ENCODE measurements at places on chromosomes 2 and 18.

DNA sequence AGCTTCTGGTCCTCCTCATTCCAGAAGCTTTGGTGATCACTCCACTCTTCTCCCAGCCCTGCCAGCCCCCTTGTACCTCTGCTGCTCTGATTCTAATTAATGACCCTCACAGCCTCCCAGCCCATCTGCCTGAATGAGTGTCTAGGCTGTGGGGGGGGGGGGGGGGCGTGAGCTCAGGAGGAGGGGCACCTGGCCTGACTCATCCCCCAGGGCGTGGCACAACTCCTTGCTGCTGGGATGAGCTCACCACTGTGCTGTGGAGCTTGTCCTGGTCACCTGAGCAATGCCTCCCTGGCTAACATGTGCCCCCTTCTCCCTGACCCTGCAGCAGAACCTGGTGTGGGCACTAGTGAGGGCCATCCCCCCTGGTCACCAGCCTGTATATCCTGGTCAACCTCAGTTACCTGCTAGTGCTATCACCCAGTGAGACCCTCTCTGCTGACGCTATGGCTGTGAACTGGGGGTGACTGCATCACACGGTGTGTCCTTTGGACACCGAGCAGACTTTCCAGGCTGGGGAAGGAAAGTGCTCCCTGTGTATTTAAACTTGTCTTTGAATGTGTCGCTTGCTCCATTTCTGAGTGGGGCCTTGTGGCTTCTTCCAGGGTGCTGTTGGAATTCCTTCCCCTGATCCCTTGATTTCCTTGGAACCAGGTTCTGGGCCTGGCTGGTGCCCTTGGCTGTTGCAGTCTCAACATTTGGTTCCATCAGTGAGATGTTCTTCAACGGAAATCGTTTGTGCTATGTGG is 41.5 kb upstream of the PUM2 start:
- DNase-seq = no peak

DNA sequence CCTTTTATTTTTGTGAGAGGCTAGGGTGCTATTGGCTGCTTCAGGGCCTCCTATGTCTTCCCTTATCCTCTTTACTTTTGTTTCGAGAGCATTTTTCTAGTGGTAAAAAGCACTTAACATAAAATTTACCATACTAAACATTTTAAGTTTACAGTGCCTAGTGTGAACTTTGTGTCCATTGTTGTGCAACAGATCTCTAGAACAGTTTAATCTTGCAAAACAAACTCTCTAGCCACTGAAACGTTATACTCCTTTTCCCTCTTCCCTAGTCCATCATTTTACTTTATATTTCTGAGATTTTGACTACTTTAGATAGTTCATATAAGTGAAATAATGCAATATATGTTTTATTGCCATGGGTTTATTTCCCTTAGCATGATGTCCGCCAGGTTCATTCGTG is 580.6 kb downstream of the THSD7B start:
- DNase-seq = no peak

GRCh38 chr2:54675738-54676137 is 47.7 kb upstream of the EML6 start:
- DNase-seq = no peak

DNA sequence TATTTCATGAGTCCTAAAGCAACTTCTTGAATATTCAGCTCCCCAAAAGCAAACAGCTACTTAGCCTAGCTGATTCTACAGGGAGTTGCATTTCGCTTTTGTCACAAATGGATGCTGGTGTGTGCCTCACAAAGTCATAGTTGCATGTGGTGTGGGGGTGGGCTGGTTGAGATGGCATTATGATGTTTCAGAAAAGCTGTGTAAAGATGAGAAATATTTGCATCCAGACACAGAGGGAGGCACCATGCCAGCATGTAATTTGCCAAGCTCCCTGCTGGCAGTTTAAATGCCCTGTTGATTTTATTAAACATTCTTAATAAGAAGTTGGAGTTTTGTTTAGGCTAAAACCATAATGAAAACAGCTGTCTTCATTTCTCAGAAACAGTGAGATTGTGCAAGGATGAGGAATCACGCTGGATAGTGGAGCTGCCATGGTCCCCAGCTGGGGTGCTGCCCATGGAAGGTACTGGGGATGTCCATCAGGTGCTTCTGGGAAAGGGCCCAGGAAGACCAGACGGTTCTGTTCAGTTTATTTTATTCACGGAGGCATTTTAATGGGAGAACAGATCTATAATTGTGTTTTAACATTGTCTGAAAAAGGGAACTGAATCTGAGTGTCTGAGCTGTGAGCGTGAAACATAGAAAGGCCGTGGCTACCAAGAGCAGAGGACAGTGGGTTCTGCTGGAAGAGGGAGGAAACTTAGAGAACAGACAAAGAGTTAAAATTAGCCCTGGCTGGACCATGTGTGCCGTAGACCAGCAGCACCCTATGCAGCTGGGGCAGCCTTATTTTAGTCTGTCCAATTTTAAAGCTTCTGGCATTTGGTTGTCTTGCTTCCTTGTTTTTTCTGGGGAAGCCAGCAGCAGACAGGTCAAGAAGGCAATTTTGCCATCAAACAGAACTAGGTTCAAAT is 177.1 kb downstream of the FAM210A start:
- DNase-seq = no peak

DNA sequence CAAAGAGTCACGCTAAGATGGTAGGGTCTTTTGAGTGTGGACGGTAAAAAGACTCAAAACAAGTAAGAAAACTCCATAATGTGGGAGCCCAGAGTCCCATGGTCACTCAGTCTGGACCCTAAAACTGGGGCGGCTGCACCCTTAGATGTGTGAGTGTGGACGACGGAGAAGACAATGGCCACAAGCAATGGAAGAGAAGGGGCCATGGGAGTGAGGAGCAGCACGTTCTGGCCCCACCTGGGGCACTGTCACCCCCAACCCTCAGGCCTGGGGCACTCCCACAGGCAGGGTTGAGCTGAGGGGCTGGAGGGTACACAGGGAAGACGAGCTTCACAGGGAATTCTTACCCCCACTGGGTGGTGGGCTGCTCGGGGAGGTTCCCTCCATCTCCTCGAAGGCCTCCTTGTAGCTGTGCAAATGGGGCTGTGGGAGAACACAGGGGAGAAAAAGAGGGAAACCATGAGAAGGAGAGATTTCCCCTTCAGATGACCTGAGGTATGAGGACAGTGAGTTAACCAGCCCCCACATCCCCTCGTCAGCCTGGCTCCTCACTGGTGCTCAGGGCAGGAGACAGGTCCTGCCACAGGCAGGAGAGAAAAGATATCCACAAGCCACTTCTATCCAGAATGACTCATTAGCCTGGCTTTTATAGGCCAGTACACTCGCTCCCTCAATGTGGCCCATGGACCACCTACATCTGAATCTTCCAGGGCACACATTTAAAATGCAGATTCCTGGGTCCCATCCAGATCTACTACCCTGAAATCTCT is 167.9 kb downstream of the TNS1 start:
- DNase-seq = no peak

GRCh38 chr2:36800381-36800780 is 103.9 kb downstream of the VIT start:
- DNase-seq = peak; percentile 59

DNA sequence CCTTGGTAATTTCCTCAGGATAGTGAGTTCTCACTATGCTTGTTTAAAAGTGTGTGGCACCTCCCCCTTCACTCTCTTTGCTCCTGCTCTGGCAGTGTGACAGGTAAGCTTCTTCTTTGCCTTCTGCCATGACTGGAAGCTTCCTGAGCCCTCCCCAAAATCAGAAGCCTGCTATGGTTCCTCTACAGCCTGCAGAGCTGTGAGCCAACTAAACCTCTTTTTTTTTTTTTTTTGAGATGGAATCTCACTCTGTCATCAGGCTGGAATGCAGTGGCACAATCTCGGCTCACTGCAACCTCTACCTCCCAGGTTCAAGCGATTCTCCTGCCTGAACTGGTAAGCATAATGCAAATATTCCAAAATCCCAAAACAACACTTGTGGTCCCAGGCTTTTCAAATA is 80.0 kb downstream of the SOWAHC start:
- no peak for DNase-seq

DNA sequence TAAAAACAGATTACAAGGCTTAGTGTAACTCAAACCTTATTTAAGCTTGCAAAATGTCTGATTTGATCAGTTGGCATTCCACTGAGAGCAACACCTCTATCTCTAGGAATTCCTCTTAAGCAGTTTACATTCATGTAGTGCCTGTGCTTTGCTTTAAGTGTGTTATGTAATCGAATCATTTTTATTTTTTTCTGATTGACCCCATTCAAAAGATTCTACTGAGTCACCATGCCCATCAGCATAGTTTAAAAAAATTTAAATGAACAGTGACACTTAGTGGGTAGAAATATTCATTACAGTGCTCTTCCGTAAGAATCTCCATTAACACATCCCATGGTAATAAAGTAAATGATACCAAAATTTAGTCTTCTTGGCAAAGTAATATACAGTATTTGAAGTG is 67.8 kb upstream of the SLC4A10 start:
- DNase-seq = no peak

DNA sequence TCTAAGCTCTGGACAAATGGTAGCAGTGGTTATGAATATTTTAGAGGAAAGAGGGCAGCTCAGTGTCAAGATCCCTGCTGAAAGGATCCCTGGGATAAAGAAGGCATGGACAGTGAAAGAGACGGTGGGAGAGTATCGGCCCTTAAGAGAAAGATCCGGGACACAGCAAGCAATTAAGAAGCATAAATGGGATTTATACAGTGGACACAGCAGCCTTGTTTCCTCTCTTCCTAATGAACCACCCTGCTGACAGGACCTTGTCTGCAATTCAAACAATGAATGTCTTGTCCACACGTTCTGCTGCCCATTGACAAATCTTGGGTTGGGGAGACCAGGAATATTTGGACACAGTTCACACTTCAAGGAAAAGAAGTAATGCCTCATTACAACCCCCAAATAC is 16.5 kb downstream of the CPLX4 start:
- no peak for DNase-seq

GRCh38 chr18:55226044-55226443 is 266.8 kb upstream of the CCDC68 start:
- DNase-seq = no peak

- DNase-seq = no peak
Measured at GRCh38 chr18:76657911-76658470, 162.9 kb upstream of the ZNF516 start.

DNA sequence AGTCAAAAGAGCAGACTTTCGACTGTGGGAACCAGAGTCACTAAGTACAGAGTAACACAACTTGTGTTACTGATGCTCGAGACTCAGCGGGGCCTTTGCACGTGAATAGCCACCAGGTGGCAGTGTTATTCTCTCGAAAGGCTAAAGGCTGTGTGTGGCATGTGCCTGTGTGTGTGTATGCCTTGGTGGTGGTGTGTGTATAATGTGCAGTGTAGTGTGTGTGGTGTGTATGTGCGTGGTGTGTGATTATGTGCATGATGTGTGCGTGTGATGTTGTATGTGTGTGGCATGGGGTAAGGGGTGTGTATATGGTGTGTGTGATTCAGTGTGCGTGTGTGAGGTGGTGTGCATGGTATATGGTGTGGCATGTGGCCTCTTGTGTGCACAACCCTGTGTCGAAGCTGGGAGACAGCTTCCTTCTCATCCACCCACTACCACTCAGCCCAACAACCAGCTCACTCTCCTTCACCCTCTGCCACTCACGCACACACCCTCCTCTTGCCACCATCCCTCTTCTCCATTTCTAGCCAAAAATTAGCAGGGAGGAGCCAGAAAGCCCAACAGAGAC is 83.0 kb upstream of the ZNF532 start:
- DNase-seq = peak; percentile 68

- no peak for DNase-seq
Measured at GRCh38 chr18:24811950-24812681, 351.7 kb downstream of the HRH4 start.

- no peak for DNase-seq
Measured at GRCh38 chr18:50622865-50623393, 63.0 kb downstream of the MAPK4 start.

DNA sequence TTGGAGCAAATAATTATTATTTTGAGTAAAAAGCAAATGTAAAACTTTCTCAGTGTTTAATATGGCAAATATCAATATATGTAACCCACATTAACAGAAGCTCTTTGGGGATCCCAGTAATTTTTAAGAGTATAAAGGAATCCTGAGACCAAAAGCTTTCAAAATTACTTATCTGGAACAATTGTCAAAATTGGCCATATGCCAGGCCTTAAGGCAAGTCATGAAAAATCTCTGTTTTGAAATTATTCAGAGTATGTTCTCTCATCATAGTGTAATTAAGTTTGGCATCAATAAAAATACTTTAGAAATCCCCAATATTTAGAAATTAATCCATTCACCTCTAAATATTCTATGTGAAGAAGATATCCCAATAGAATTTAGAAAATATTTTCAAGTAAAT is 225.3 kb upstream of the ARL4C start:
- no peak for DNase-seq

- no peak for DNase-seq
Measured at GRCh38 chr2:36466135-36466534, 110.6 kb downstream of the CRIM1 start.

DNA sequence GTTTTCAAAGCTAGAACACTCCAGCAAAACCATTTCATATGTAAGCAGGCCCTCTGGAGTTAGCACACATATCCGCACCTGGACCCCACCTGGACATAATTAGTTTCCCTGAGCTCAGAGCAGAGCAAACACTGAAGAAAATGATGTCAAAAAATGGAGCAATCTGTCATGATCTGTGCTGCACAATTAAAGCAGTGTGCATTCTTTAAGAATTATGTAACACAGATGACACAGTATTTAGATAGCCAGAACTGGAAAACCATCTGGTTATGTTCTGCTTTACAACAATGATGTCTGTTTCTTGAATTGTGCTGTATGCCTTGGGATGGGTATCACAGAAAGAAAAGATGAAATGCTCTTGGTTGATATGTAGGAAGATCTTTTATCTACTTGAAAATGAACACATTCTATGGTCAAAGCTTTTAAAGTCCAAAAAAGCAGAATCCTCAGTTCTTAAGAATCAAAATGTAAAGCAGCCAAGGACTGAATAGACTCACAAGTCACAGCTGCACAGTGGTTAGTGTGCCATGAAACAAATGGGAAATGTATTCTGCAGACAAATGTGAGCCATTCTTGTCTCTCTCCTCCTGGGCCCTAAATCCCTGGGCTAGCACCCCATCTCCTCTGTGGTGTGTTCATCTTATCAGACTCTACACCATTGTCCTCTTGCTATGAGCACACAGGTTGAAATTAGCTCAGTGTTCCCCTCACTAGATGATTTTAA is 36.8 kb downstream of the HRH4 start:
- DNase-seq = no peak

GRCh38 chr2:197073701-197074433 is 147.4 kb upstream of the PGAP1 start:
- no peak for DNase-seq

GRCh38 chr18:78773303-78773755 is 206.3 kb upstream of the SALL3 start:
- no peak for DNase-seq

DNA sequence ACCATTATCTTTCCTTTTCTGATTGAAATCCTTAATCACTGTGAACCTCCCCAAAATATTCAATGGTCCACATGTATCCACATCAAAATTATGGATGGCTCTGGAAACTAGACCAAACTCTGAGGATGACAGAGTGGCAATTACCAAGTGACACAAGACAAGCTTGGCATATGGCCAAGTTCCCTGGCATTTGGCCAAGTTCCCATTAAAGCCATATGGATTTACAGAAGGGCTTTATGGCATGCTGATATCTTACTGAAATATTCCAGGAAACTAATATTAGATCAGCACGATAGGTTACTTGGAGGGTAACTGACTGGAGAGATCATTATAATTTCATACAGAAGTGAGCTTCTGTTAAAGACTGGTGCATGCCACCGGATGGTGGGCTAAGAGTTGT is 21.9 kb upstream of the CERS6 start:
- no peak for DNase-seq
